Kidney (tissue), 22 donors: ENCODE measurements at places on chromosomes 12 and 14.

DNA sequence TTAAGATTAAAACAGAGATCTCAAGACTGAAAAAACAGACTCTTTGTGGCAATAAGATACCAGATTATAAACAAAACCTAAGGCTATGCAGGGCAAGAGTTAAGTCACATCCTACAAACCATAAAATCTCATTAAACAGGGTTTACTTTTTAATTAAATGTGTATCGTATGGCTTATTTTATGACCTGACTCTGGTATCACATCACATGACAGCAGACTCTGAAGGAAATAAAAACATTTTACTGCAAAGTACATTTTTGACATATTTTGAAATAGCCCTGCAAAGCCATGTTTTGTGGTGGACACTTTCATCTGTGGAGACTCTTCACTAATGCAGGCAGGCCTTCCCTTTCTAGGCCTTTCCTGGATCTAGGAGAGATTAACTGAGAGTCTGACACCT is 327.6 kb upstream of the CLEC14A start:
- DNase-seq, result no peak

DNA sequence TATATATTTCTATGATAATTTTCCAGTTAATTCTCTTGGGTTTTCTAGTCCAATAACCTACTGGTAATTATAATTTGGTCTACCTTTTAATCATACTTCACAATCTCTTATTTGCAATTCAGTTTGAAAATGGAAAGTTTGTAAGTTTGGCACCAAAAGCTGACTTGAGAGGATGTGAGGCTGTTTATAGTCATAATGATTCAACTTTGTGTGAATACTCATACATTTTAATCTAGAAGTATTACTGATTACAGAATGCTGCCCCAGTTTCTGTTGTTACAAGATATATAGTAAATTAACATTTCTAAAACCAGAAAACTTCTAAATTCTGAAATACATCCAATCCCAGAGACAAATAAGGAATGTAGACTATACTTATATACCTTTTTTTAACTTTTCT is 158.2 kb downstream of the SLC38A4 start:
- DNase-seq, result no peak

- no peak for DNase-seq
Observed at GRCh38 chr12:22408610-22409376, 74.3 kb upstream of the ST8SIA1 start.

DNA sequence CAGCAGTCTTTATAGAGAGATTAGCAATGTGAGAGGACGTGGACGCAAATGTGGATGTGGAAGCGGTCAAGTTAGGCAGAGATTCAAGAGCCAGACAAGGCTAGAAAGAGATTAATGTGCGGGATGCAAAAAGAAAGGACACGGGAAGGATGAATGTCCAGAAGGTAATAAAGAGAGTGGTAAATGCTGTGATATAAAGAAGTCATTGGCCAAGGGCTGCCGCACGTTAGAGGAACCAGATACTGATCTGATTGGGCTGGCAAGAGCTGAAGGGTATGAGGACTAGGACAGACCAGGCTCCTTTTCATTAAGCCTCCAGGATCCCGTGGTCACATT is 59.5 kb downstream of the DHRS2 start:
- no peak for DNase-seq

- DNase-seq, result no peak
Observed at GRCh38 chr14:89977668-89978067, 21.9 kb downstream of the TDP1 start.
